ENCODE measurements at places on chromosomes 5 and 9.

DNA sequence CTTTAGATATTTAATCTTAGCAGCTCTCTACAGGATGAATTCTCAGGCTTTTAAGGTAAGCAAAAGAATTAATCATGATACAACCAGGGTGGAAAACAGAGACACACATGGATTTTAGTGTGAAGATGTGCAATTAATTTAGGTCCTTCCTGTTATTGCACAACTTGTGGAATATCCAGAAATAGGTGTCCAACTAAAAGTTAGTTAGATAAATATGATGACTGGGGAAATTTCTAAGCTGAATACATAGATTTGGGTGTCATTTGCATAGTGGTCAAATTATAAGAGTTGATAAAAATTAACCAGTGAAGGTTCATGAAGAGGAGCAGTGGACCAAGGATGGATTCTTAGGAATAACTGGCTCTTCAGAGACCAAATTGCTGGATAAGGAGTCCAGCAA is 266.1 kb downstream of the PRR16 start:
- DNase-seq: no peak

DNA sequence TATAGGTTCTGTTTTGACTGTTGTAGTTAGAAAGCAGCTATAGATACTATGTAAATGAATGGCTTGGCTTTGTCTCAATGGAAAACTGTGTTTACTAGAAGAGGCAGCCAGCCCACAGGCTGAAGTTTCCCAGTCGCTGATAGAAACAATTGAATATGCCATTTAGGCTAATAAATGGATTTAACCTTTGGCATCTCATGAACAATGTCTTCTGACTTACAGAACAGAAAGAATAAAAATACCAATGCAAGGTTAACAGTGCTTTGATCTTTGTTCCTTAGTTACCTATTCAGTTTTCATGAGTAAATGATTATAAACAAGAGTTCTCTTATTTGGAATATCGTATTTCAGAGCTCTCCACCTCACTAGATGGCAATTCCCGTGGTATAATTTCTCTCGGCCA is 120.6 kb downstream of the PAM start:
- no peak for DNase-seq

- no peak for DNase-seq
Observed at GRCh38 chr5:57405984-57406383, 76.6 kb downstream of the ACTBL2 start.

- DNase-seq: peak; percentile 22
Observed at GRCh38 chr5:140239939-140240700, 62.8 kb downstream of the PFDN1 start.

- DNase-seq: no peak
Observed at GRCh38 chr5:82104872-82105271, 133.0 kb downstream of the ATG10 start.

DNA sequence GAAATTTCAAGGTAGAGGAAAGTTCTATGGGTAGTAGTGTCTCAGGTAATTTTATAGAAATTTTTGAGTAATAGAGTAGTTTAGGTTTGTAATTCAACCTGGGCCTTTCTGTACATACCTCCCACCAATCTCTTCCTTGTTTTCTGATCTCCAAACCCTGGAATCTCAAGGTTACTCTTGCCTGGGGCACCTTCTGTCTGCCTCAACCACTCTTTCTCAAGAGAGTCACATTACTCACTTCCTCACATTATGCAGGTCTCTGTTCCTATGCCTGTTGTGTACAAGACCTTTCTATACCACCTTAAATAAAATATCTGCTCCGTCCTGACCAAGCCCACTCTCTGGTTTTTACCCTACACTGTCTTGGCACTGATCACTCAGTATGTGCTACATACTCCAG is 412.6 kb upstream of the CTNND2 start:
- DNase-seq: no peak

DNA sequence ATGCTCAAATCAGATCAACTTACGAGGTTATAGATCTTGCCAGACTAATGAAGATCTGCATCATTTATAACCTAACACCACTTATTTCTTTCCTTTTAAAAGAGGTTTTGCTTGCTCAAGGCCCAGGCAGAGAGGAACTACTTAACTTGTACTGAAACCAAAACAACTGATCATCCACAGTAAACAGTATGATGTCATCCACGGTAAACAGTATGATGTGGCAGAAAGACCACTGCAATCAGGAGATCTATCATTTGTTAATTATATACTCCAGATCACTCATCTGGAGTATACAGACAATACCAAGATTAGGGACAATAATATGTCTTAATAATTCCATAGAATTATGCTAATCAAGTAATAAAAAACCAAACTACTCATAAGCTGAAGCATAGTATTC is 116.8 kb downstream of the ADAMTS6 start:
- no peak for DNase-seq

GRCh38 chr5:146103594-146103993 is 1.8 kb downstream of the PLAC8L1 start:
- no peak for DNase-seq

DNA sequence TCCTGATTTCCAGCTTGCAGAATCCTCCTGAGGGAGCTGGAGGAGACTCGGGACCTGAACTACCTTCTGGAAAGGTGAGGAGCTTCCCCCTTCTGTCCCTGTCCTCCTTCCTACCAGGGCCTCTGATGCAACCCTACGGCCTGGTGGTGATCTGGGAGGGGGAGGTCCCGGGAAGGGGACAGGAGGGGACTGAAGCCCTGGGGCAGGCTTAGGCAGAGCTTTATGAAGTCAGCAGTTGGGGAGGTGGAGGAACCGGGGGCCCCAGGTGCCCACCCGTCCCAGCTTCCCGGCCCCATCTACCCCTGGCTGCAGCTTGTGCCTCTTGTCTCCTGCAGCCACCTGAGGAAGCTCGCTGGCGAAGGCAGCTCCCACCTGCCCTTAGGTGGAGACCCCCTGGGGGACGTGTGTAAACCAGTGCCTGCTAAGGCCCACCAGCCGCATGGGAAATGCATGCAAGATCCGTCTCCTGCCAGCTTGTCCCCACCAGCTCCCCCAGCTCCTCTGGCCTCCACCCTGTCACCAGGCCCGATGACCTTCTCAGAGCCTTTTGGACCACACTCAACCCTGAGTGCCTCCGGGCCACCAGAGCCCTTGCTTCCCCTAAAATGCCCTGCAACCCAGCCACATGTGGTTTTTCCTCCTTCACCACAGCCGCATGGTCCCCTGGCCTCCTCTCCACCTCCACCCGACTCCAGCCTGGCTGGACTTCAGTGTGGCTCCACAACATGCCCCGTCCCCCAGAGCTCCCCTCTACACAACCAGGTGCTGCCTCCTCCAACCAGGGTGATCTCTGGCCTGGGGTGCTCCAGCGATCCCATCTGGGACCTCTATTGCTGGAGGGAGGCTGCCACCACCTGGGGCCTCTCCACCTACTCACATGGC is 2.1 kb downstream of the SPATA31E1 start:
- no peak for DNase-seq

GRCh38 chr9:129987047-129987446 is 55.9 kb downstream of the FNBP1 start:
- DNase-seq: no peak

DNA sequence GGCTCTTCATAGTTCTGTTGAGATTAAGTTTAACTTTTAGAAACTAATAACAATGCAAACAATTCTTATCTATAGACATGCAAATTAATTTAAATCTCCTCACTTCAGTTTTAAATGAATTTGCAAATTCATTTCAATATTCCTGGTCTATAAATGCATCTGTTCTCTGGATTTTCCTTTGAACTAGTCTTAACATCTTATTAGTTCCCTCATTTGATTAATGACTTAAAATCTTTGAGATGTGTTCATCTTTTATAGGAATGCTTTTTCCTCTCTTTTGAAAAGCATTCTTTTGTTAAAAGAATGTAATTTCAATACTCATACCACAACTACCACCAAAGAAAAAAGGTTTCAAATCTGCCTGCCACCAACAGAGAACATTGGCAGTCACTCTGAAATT is 169.4 kb downstream of the RASEF start:
- DNase-seq: no peak

DNA sequence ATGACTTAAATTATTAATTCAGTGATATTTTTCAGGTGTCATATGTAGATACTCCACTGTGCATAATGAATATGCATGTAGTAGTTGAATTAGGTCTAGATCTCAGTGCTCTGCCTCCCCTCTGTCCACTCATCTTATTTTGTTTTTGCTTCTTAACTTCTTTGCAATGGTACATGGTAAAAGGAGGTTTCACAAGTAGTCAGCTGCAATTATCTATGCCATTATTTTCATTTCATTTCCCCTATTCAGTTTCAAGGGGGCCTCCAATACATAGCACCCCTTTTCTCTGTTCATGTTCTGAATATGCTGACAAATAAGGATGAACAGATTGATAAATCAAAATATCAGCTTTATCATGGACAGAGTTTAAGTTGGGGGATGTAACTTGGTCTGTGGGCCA is 511.6 kb upstream of the ZNF608 start:
- no peak for DNase-seq

- DNase-seq: no peak
Observed at GRCh38 chr5:97134634-97135033, 7.8 kb downstream of the LIX1 start.

GRCh38 chr5:83220331-83220730 is 143.0 kb downstream of the XRCC4 start:
- no peak for DNase-seq

DNA sequence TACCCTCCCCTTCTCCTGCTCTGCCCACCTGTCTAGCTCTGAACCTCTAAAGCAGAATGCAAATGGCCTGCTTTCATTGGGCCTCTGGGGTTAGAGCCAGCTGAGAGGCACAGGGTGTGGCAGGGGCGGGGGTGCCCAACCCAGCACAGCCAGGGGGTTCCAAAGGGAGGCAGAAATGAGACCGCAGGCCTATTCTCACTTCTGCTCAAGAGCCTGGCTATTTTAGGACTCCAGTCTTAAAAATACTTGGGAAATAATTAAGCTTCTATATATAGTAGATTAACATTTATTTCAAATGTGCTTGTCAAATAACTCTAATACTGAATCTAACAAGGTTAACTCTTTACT is 5.7 kb downstream of the QSOX2 start:
- no peak for DNase-seq

- DNase-seq: no peak
Observed at GRCh38 chr9:87696641-87697040, 29.3 kb upstream of the CTSL start.

DNA sequence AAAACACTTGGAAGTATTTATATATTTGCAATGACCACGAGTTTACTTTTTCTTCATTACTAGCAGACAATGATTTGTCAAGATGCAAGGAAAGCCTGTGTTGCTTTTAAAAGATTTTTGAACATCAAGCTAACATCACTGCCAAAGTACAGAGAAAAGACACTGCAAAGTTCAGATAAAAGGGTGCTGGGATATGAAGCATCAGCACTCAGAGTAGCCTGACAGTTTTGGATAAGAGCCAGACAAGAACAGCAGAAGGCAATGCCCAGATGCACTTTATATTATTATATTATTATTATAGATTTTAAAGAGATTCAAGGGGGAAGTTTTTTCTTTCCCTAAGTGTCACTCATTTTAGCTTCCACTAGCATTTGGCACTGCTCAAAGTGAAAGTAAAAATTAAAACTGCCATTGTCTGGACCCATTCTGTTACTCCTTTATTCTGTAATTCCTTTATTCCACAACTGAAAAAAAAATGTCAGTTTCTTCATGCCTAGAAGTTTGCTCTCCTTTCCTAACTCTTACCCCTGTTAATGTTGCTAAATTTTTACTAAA is 240.6 kb downstream of the EFNA5 start:
- no peak for DNase-seq

GRCh38 chr5:33049842-33050241 is 338.7 kb downstream of the NPR3 start:
- DNase-seq: no peak

- peak; percentile 0 for DNase-seq
Observed at GRCh38 chr5:110757118-110757729, 18.4 kb downstream of the SLC25A46 start.

DNA sequence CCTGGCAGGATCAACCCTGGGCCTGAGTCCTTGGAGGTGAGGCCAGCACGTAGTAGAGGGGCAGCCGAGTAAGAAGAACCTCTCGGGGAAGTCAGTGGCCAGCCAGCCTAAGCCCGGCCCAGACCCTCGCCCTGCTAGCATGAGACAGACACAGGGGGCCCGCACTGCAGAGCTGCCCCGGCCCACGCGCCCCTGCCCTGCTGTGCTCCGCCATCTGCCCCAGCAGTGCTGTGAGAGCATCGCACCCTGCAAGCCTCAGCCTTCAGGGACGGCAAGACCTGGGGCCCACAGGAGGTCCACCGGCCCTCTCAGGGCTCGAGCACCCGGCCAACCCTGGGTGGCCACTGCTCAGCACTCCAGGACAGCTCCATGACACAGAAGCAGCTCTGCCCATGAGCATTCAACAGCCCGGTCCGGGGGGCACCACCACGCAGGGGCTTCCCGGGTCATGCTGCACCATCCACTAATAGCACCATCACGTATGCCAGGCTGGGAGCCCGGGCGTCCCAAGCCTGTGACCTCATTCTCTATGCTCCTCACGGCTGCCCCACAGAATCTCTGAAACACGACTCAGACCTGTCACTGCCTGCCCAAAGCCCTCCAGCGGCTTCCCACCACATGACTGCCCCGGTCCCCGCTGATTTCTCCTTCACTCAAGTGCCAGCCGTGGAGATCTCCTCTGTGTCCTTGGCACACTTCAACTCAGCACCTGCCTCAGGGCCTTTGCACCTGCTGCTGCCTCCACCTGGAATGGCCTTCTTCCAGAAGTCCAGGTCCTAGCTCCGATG is 38.1 kb downstream of the ADAMTS2 start:
- DNase-seq: no peak

DNA sequence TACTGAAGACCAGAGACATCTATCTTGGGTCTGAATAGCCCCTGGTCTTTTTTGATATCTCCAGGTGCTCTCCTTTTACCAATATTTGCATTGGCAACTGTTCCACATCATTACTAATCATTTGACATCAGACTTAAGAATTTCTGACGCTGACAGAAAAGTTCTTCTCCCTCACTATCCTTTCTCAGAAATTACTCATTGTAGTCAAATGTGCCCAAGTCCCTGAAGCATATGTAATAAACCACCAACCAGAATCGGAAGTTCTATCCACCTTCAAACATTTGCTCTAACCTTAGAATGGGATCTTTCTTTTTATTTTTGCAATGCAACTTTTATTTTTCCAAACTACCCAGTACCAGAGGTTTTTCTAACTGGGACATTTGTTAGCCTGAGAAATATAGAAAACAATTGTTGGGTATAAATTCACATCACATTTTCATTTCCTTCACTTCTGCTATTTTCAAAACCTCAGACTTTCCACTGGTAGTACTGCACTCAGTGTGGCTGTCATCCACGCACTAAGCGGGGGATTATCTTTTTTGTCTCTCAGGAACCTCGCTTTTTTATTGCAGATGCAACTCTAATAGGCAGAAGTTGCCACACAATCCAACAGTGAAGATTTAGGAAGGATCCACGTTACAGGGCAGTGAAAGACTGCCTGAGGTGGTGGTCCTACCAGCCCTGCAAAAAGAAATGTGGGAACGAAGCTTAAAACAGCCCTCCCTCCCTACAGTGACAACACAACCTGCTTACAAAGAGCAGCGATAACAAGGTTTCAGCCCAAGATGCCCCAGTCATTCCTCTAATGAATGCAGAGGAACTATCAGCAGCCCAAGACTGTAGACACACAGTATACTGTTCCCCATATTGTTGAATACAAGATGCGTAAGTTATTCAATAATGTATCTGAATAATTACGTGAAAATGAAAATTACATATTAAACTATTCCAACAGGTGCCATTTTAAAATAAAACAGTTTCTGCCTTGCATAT is 201.2 kb downstream of the EBF1 start:
- no peak for DNase-seq

Data from NCI-H1092 (cell line).